ENCODE measurements at places on chromosomes 13 and 19. TPM values are rescaled to one million over a fixed set of nuclear protein-coding genes. Genes with fewer than 3 reads are reported as not detected.
A peak's percentile ranks its signal among the peaks of the same experiment; 100 is the strongest.

DNA sequence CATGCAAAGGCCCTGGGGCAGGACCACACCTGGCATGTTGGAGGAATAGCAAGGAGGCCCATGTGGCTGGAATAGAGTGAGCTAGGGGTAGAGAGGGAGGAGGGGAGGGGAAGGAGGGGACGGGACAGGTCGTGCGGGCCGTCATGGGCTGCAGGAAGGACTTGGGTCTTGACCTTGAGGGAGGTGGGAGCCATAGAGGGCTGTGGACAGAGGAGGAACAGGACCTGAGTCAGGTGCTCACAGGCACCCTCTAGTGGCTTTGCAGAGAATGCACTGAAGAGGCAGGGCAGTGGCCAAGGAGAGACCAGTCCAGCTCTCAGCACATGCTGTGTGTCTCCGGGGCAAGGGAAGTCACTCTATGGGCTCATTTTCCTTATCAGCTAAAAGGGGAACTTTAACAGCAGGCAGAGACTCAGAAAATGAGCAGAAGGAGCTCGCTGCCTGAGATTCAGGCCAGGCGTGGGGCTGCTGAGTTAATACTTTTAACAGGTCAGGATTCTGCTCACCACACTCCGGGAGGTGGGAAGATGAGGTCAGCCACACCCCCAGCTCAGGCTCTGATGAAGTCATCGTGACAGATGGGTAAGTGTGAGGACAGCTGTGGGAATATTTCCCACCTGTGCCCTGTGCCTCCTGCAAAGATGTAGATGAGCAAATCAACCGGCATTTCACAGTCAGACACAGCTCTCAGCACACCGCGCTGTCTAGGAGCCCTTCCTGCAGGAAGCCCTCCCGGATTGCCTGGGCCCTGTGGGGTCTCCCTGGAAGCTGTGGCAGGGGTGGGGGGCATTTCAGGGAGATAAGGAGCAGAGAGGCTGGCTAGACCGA, 6.0 kb upstream of the TNFAIP8L1 start:
- ATAC-seq, result peak; percentile 63

DNA sequence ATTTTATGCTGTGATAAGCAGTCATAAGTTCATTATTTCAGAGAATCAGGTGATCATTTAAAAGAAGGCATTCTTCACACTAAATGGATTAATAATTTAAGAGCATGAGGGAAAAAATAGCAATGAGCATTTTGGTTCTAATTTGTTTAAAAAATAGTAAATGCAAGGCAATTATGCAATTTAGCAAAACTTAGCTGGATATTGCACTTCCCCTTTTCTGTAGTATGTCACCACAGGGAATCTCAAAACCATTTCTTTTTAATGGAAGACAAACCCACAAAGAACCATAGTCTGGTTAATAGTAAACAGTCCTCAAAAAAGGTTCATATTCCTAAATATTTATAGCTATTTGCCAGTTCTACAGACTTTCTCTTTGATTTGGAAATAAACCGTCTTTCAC, 30.2 kb downstream of the COG6 start:
- ATAC-seq, result no peak

GRCh38 chr19:10699650-10700335, 1.4 kb upstream of the QTRT1 start:
- no peak for ATAC-seq

DNA sequence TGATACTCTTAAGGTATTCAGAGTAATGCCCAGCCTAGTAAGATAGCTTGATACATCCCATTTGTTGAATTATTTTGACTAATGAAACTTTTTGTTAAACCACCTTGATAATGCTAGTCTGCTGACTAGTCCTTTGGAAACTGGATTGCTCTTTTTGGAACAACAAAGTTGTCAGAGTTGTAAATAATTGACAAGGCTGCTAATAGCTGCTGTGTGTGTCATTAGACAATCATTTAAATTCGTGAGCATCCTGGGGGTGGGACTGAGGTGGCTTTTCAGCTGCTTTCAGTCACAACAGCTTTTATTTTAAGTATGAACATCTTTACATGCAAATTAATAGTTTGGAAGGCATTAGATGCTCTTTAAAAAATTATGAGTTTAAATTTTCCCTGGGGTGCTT, 153.5 kb downstream of the HS6ST3 start:
- no peak for ATAC-seq

- no peak for ATAC-seq
Measured at GRCh38 chr19:19482809-19483596, 32.3 kb downstream of the TSSK6 start.

DNA sequence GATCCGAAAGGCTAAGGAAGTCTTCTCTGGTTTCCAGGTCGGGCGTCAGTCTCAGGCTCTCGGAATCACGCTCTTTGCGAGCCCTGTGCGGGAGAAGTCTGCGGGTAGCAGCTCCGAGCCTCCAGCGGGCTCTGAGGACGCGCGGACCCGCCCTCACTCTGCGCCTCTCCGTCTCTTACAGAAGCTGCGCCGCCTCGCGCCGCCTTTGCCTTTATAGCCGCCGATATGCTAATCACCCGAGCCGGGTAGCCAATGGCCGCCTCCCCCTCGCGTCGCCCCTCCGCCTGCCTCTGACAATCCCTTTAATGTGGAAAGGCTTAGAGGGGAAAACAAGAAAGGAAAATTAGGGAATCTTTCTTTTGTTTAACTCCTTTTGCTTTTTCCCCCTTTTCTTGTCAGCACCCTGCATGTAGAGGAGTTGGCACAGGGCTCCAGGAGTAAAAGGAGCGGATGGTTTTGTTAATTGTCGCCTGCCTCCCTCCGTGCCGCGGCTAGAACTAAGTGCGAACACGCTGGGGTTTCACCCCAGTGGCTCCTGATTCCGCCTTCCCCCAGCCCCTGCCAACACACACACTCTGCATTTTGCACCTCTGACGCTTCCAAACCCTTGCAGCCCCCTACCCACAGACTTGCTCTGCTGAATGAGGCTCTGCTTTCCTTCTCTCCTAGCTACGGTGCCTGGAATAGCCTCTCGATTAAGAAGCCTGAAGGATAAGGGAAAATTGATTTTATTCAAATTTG, at the start of gene PCDH8:
PCDH8 (minus strand) TSS at position 186 of the 741 bp plus-strand sequence. CDS start 204 bp downstream, outside the sequence.
- no peak for ATAC-seq

DNA sequence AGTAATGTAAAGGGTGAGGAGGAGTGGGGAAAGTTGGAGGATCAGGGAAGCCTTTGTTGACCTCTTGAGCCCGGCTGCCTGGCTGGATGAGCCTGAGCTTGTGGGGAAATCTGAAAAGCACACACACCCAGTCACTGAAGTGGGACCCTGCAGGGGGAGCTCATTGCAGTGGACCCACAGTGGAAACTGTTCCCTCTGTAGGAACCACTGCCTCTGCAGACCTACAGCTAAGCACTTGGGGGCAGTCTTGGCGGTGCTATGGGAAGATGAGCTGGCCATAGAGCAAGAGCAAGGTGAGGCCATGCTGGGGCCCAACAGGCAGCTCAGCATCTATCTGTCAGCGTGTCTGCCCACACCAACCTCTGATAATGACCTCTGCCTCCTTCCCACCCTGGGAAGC, 294.8 kb downstream of the TSHZ3 start:
- no peak for ATAC-seq

GRCh38 chr13:20118268-20119140, 42.3 kb downstream of the GJA3 start:
- ATAC-seq, result peak; percentile 71

GRCh38 chr19:17357724-17358123, 19.4 kb downstream of the PLVAP start:
- ATAC-seq, result peak; percentile 32

- ATAC-seq, result no peak
Measured at GRCh38 chr19:51375504-51376221, 3.2 kb upstream of the NKG7 start.

- peak; percentile 32 for ATAC-seq
Measured at GRCh38 chr13:39364947-39365468, 238.0 kb downstream of the LHFPL6 start.

GRCh38 chr13:47858042-47859025, 142.7 kb downstream of the SUCLA2 start:
- no peak for ATAC-seq

DNA sequence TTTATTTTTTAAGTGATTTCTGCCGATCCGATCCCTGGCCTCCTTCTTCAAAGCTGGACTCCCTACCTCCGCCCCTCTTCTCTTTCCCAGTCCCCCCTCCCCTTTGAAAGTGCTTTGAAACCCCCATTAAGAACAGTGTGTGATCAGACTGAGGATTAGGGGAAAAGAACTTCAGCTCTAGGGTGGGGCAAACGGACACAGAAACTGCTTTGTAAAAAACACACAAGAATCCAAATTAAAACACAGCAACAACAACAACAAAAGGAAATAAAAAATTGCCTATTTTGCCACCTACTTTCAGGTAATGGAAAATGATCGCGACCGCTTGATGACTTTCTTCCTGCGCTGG, 1.4 kb downstream of the SPRY2 start:
- no peak for ATAC-seq

DNA sequence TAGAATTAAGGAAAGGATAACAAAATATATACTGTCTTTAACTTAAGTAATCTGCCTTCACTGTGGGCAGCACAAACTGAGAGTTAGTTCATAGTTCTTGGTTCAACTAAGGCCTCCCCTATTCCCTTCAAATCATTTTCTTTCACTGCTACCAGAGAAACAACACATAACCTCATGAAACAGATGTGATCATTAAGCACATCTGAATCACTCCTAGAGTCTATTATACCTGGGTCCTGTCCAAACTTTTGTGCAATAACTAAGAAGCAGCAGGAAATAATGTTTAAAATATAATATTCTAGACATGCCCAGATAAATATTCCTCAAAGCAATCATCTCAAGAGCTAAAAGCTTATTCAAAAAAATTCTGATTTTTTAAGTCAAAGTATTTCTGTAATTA, 62.9 kb downstream of the ZC3H13 start:
- peak; percentile 53 for ATAC-seq

GRCh38 chr13:74931698-74932433, 550.1 kb downstream of the TBC1D4 start:
- no peak for ATAC-seq

GRCh38 chr13:80473695-80474094, 132.8 kb upstream of the SPRY2 start:
- ATAC-seq, result no peak

GRCh38 chr13:113846636-113847318, 17.1 kb downstream of the GAS6 start:
- no peak for ATAC-seq

DNA sequence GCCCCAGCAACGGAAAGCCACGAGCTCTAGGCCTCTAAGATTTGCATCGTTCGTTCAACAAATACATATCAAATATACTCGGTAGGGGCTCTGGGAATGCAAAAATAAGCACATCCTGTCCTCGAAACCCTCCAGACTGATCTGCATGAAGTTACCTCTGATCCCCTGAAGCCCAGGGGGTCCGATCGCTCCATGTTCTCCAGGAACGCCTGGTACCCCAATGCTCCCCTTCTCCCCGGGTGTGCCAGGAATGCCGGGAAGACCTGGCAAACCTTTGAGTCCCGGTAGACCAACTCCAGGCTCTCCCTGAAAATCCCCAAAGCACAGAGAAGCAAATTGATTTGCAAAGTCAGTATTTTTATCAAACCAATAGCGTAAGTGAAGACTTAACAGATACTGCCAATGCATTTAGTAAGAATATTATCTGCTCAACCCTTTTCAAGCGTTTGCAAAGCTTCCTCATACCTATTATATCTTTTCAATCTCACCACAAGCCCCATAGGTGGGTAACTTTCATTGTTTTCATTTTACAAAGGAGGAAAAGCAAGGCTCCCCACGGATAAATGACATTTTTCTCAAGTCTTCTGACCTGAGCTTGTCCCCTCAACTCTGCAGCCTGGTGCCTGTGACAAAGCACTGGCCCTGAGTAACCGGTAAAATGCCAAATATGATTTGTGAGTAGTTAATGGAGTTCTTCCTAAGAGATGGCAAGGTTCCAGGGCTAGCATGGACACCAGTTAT, 127.7 kb downstream of the COL4A1 start:
- ATAC-seq, result no peak

- ATAC-seq, result no peak
Measured at GRCh38 chr13:61192826-61193225, 222.8 kb downstream of the PCDH20 start.

- no peak for ATAC-seq
Measured at GRCh38 chr13:42028113-42028799, 20.2 kb upstream of the DGKH start.

DNA sequence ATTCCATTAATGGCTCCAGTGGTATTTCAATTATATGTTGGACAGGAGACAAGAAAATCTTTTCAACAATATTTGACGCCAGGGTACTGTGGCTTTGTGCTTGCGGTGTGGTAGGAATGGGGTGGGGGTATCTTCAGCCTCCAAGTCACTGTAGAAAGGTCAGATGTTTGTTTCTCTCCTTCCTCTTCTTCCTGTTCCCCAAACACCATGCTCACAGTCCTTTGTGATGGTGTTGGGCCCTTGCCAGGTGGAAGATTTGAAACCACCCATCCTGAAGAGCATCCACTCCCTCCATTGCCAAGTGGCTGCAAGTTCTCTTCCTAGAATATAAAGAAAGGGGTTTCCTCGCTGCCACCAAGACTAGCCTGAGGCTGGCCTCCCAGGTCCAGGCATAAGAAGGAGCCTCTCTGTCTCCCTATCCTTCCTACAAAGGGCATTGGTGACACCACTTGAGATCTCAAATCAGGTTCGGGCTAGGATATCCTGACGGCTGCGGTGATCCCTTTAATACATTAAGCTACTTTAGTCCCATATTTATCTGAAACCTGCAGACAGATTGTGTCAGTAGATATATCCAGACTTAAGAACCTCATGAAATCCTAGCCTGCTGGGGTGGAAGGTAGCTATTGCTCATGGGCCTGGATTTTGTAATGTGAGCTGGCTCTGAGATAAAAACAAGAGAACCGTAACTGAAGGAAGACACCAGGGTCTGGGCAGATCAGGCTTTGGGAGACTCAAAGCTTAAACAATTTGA, 64.3 kb upstream of the SIAH3 start:
- no peak for ATAC-seq

DNA sequence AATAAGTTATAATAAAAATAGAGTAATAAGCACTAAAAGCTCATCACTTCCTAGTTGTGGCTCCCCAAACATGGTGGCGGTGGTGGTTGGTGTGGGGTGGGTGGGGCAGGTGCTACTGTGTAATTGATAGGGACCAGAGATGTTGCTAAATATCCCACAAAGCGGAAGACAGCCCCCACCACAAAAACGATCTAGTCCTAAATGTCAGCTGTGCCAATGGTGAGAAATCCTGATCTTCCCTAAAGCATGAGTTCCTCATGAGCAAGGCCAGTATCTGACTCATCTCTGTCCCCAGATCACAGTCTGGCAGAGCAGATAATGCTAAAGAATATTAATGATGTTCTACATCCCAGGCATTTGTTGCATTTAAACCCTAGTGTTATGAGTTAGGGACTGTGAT, 1.9 kb upstream of the EDDM13 start:
- ATAC-seq, result no peak

DNA sequence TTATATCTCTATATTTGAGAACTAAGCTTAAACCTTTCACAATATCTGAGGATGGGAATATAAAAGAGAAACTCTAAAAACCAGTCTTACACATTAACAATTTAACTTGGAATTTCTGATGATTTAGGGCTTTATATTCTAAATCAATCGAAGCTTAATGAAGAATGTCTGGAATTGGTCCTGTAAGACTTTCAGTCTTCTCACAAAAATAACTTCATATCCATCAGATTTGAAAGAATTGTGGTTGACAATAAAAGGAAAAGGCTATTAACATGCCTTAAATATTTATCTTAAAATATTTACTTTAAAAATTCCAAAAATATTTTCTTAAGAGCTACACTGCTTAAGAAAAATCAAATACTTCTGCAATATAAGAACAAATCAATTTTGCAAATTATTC, 27.3 kb downstream of the MYCBP2 start:
- no peak for ATAC-seq

Gene JSRP1
- 0.37 TPM for total RNA-seq

Gene GNG14
- total RNA-seq, result not detected

Gene MIR17HG
- total RNA-seq, result 3.9 TPM

Gene BST2
- total RNA-seq, result 44.6 TPM

Gene TMEM190
- total RNA-seq, result not detected
